ENCODE measurements at places on chromosomes 13 and 19.

DNA sequence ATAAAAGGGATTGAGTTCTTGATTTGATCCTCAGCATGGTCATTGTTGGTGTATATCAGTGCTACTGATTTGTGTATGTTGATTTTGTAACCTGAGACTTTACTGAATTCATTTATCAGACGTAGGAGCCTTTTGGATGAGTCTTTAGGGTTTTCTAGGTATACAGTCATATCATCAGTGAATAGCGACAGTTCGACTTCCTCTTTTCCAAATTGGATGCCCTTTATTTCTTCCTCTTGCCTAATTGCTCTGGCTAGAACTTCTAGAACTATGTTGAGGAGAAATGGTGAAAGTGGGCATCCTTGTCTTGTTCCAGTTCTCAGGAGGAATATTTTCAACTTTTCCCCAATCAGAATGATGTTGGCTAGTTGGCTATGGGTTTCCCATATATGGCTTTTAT is 27.0 kb downstream of the POMP start:
- DNase-seq = no peak

DNA sequence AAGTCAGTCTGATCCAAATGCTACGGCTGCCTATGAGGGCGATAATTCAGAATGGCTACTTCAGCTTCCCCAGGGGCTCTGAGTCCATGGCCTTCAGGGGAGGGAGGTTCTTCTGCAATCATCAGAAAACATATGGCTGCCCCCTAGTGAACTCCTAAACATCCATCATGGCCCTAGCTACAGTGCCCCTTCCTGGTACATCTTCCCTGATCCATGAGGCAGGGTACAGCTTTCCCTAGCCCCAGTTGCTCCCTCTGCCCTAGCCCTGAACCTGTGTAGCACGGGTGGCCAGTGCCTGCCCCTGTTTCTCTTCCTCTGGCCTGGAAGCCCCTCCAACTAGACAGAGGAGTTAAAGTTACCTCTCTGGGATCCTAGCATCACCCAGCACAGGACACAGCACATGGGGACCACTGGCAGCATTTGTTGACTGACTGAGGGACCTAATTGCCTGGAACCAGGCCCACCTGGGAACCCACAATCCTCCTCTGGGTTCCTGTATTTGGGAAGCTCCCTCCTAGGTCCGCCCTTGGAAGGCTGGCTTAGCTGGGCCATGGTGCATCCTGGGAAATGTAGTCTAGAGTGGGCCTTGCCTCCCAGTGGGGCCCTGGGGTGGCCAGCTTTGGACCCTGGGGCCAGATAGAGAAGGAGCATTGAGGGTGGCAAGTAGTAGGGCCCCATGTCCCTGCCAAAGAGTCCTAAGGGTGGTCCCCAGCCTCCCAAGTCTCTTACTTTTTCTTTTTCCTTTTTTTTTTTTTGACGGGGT is 17.7 kb upstream of the SEMA6B start:
- no peak for DNase-seq

DNA sequence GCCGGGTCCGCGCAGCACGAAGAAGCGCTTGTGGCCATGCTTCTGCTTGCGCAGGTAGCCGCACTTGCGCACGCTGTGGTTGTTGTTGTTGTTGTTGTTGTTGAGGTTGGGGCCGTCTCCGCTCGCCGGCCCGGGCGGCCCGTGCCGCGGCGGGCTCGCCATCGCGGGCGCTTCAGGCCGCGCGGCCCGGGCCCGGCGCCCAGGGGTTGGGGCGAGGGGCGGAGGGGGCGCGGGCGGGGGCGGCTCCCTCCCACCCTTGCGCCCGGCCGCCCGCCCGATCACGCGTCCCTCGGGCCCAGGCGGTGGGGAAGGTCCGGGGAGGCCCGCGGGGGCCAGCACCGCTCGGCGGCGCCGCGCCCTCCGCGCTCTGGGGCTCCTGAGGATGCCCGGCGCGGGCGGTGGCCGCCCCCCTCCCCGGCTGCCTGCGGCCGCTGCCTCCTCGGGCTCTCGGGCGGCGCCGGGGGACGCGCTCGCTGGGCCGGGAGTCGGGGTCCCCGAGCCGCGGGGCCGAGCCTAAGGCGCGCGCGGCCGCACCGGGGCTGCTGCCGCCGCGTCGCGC is 412 bp downstream of the IRS2 start:
- DNase-seq = peak; percentile 58

- DNase-seq = peak; percentile 83
Measured at GRCh38 chr19:1251330-1252220, 3.2 kb downstream of the MIDN start.

- DNase-seq = no peak
Measured at GRCh38 chr13:44770951-44771350, 194.8 kb upstream of the TSC22D1 start.

GRCh38 chr13:99399623-99399974 is 92.4 kb upstream of the GPR183 start:
- DNase-seq = no peak

GRCh38 chr13:26742691-26743358 is 17.8 kb downstream of the GPR12 start:
- no peak for DNase-seq

DNA sequence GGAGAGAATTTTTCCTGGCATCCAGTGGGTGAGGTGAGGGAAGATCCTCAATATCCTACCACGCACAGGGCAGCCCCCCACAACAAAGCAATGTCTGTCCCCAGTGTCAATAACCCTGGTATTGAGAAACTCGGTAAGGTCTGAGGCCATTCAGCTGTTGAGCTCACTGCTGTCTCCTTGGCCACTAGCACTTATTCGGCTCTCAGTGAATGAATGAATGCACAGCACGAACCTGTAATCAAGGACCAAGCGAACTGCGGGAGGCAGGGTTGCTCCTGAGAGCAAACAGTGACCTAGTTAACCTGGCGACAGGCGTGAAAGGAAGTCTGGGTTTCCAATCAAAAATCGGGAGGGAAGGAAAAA is 640 bp downstream of the ZSCAN5A start:
- no peak for DNase-seq

DNA sequence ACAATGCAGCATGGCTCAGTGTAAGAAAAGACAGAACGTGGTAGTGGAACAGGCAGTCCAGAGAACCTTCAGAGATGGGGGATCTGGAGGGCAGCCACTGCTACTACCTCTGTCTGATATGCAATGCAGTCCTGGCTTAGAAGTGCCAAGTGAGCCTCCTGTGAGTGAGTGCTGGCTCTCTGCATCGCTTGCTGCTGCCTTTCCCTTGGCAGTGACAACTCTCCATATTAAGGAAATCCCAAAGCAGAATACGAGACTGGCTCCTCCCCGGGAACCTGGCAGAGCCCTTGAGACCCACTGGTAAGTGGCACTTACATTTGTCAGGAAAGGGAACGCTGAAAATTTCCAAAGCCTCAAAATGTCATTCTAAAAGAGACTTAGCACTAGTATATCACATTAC is 7.5 kb downstream of the DOCK9 start:
- no peak for DNase-seq

GRCh38 chr19:30671622-30672051 is 299.5 kb downstream of the ZNF536 start:
- no peak for DNase-seq

GRCh38 chr19:8399681-8400188 is 9.6 kb downstream of the RAB11B start:
- no peak for DNase-seq

DNA sequence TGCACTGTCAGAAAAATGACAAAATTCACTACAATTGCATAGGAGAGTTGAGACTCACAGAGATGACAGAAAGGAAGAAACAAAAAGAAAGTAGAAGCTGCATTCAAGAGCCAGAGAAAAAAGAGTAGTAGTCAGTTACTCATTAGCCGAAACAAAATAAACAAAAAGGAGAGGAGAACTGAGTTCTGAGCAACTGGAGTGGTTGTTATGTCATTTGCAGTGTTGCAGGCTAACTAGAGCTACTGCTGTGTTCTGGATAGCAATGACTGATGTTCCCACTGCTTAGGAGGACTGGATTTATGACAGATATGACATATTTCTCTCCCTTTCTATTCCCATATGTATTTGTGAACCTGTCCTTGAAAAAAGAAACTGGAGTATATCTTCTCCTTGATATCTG is 482.6 kb downstream of the RFC3 start:
- DNase-seq = no peak

- DNase-seq = peak; percentile 100
Measured at GRCh38 chr19:12564016-12564664, 12.9 kb upstream of the ZNF564 start.

DNA sequence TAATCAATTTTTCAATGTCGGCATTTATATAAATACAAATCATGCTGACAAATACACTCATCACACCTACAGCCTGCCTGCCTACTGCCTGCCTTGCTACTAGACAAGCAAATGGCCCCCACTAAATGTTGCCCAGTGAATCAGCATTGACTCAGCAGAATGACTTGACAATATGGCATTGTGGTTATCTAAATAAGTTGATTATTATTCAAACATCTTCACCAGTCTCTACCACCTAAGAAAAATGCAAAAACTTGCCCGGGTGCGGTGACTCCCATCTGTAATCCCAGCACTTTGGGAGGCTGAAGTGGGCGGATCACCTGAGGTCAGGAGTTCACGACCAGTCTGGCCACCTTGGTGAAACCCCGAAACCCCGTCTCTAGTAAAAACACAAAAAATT is 296.1 kb downstream of the PCDH9 start:
- no peak for DNase-seq

GRCh38 chr13:51786425-51787265 is 17.3 kb downstream of the DHRS12 start:
- no peak for DNase-seq

GRCh38 chr19:56319991-56320390 is 5.4 kb upstream of the ZSCAN5A start:
- DNase-seq = no peak

DNA sequence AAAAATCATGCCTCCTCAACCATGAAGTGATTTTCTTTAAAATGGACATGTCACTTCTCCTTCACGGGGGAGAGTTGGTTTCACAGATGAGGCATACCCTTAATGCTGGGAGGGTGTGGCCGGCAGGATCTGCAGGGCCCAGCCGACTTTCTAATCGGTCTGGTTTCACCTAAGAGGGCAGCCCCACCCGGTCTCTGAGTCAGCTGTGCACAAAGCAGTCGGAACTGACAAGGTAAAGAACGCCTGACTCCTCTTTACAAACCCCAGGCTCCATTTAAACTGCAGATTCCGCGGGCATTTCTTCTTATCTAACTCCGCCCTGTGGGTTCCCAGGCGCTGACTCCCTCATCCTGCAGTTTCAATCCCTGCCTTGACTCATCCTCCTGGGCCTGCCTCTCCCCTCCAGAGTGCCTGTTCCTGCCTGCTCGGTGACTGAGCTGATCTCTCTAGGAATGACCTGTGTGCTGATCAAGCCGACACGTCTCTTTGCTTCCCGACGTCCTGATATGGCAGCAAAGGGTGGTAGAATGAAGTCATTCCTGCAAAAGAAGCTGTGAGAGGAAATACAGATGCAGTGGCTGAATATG is 63.4 kb downstream of the EFNB2 start:
- no peak for DNase-seq

- DNase-seq = peak; percentile 78
Measured at GRCh38 chr19:4108767-4109625, 14.9 kb downstream of the MAP2K2 start.

DNA sequence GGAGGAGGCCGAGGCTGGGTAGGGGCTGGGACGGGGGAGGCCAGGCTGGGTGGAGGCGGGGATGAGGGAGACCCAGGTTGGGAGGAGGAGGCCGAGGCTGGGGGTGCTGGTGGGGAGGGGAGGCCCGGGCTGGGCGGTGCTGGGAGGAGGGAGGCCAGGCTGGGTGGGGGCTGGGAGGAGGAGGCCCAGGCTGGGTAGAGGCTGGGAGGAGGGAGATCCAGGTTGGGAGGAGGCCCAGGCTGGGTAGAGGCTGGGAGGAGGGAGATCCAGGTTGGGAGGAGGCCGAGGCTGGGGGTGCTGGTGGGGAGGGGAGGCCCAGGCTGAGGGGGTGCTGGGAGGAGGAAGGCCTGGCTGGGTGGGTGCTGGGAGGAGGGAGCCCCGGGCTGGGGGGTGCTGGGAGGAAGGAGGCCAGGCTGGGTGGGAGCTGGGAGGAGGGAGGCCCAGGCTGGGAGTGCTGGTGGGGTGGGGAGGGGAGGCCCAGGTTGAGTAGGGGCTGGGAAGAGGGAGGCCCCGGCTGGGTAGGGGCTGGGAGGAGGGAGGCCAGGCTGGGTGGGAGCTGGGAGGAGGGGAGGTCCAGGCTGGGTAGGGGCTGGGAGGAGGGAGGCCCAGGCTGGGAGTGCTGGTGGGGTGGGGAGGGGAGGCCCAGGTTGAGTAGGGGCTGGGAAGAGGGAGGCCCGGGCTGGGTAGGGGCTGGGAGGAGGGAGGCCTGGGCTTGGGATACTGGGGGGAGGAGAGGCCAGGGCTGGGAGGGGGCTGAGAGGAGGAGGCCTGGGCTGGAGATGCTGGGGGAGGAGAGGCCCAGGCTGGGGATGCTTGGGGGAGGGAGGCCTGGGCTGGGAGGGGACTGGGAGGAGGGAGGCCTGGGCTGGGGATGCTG is 10.7 kb downstream of the TPGS1 start:
- DNase-seq = no peak

DNA sequence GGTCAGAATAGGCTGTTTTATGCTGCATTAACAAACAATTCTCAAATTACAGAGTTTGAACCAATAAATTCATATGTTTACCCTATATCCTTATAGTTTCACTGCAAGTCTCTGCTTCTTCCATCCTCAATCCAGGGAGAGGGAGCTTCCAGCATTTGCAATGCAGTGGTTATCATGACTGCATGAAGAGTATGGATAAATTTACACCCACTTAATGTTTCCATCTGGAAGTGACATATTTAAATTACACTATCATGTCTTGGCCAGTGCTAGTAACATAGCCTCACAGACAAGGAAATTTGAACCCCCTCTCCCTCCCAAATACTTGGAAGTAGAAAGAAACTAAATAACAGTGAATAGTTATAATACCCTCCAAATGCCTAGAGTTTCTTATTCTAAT is 33.5 kb upstream of the UFM1 start:
- DNase-seq = no peak

GRCh38 chr13:28837111-28837510 is 17.0 kb downstream of the MTUS2 start:
- DNase-seq = no peak

- DNase-seq = peak; percentile 82
Measured at GRCh38 chr19:17125728-17126677, 50.4 kb downstream of the MYO9B start.

GRCh38 chr19:19860756-19861390 is 4.8 kb upstream of the ZNF253 start:
- DNase-seq = peak; percentile 58

DNA sequence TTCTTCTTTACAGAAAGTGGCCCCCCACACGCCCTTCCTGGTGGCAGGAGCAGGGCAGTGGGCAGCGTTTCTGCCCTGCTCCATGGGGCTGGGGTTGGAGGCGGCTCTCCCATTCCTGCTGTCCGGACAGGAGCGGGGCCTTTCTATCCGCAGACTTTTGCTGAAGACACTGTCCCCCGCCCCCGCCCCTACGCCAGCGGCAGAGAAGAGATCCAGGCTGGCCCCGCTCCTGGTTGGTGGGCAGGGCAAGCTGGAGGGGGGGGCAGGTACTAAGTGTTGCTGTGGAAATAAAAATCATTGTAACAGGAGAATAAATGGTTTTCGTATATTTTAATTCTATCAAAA is 81.7 kb downstream of the ZNF429 start:
- no peak for DNase-seq

DNA sequence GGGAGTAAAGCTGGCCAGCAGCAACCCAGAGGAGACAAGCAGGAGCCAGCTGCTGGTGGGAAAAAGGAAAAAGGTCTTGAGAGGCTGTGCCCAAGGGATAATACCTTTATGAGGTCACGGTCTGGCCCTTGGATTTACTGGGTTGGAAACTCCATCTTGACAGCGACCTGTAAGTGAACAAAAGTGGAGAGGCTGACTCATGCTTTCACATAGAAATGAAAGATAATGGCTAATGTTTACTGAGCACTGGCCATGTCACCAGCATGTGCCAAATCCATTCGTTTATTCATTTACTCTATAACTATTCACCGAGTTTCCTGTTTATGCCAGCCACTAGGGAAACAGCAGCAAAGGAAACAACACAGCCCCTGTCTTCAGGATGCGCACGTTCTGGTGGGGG is 4.7 kb downstream of the VRK3 start:
- DNase-seq = no peak
